ENCODE measurements at places on chromosomes 12 and 14.
A peak's percentile ranks its signal among the peaks of the same experiment; 100 is the strongest.

DNA sequence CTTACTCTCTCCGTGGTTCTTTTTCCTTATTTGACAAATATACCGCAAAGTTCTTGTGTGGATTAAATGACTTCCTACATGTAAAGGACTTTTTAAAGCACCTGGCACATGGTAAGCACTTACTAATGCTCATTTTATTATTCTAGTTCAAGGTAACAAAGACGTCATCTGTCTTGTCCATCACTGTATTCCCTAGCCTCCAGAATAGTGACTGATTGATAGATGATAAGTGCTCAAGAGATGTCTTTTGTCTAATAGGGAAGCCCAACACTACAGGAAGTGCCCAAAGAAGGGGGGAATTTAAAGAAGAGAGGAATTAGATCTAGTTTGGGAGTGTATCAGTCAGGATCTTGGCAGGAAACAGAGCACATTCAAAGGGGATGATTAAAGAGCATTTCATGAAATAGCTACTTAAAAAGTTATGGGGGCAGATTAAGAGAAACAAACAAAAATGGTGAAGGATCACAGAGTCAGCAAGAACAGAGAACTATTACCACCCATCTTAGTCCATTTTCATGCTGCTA is 151.9 kb downstream of the GXYLT1 start:
- no peak for DNase-seq

- no peak for DNase-seq
These were observed 2.9 kb downstream of the LMNTD1 start for GRCh38 chr12:25550186-25550585.

DNA sequence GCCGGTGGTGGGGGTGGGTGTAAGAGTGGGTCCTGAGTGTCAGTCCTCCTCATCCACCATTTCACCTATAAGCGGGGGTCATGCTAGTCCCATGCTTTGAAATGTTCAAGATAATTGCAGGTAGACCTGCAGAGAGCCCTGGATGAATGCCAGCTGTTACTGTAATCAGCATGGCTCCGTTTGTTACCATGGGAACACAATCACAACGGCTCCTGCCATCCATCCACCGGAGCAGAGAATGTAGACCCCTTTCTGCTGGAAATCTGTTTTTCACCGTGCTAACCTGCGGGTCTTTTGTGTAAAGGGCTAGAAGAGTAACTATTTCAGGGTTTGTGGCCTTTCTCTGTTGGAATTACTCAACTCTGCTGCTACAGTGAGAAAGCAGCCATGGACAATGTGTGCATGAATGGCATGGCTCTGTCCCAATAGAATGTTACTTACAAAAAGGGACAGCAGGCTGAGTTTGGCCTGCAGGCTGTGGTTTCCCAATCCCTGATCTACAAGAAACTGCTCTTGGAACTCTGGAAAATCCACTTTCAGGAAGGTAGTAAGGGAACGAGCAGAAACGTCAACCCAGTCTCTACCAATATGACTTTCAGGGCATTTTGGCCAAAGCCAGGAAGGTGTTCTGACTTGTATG is 36.1 kb downstream of the KCTD10 start:
- DNase-seq = no peak

DNA sequence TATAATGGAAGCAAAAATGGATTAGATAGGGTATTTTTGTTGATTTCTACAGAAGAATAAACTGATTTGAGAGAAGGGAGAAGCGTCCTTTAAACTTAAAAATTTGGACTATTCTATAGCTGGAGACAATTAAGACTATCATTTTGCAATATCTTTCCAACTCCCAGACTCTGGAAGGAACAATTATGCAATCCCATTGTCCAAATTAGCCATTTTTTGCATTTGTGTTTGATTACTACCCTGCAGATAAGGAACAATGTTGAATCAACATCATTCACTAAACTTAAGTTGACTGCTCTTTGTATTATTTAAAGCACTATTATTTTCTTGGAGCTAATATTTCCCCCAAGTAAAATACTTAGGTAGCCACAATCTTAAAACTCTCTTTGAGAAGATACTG is 34.8 kb upstream of the SELPLG start:
- no peak for DNase-seq

DNA sequence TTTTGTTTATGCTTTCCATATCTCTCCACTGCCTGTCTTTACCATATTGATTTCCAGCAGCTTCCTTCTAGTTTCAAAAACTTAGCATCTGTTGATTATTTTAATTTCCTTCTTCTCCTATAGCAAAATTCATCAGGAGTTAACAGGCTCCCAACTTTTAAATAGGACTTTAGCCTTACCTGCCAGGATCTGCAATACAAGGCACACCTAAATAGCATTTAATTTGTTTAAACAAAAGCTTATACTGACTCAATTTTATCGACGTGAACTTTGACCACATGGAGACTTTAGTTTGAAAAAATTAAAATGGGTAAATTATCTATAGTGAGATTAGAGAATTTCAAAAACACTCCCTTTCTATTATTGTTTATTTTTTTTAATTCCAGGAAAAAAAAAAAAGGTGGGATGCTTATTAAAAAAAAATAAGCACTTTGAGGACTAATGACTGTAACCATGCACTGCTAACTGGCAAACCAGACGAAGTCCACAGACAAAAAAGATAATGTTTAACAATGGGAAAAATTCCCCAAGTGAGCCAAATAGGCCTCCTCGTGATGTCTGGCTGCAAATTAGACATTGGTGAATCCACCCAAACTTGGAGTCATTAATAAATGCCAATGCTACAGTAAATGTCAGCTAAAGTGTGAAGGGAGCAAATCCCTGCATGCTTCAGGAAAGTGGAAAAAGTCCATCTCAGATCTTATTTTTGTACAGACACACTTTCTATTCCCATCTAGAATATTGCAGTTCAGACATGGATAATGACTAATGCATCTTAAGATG is 40.7 kb downstream of the RMST start:
- DNase-seq = no peak

DNA sequence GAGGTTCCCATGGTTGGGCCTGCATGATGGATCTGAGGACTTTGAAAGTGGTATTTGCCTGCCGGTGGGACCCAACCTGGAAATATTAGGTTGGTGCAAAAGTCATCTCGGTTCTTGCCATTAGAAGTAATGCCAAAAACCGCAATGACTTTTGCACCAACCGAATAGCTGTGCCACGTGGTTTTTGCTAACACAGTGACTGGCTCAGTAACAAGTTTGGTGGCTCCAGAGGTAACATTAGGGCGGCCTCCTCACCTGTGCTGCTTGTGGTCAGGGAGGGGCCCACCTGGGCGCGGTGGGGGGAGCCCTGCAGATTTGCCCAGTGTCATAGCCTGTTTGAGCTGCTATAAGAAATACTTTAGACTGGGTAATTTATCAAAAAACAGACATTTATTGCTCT is 1.8 kb downstream of the BDKRB2 start:
- DNase-seq = no peak

- no peak for DNase-seq
These were observed 20.6 kb downstream of the GNG2 start for GRCh38 chr14:51880835-51881580.

DNA sequence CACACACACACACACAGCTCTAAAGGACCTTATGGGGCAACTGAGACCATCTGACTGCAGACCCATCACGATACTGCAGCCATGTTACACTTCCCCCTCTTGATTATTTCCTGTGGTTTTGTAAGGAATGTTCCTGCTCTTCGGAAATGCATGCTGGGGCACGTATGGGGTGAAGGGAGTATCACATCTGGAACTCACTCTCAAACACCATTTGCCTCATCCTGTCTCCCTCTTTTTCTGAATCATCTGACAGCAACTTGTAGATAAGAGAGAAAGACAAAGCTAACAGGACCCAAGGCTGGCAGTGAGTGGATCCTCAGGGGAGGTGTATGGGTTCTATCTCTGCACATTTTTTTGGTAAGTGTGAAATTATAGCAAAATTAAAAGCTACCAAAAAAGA is 50.3 kb downstream of the RIMBP2 start:
- no peak for DNase-seq

GRCh38 chr14:85532374-85533022 is 2.6 kb downstream of the FLRT2 start:
- no peak for DNase-seq

GRCh38 chr12:116673681-116674111 is 64.2 kb downstream of the SPRING1 start:
- DNase-seq = no peak

DNA sequence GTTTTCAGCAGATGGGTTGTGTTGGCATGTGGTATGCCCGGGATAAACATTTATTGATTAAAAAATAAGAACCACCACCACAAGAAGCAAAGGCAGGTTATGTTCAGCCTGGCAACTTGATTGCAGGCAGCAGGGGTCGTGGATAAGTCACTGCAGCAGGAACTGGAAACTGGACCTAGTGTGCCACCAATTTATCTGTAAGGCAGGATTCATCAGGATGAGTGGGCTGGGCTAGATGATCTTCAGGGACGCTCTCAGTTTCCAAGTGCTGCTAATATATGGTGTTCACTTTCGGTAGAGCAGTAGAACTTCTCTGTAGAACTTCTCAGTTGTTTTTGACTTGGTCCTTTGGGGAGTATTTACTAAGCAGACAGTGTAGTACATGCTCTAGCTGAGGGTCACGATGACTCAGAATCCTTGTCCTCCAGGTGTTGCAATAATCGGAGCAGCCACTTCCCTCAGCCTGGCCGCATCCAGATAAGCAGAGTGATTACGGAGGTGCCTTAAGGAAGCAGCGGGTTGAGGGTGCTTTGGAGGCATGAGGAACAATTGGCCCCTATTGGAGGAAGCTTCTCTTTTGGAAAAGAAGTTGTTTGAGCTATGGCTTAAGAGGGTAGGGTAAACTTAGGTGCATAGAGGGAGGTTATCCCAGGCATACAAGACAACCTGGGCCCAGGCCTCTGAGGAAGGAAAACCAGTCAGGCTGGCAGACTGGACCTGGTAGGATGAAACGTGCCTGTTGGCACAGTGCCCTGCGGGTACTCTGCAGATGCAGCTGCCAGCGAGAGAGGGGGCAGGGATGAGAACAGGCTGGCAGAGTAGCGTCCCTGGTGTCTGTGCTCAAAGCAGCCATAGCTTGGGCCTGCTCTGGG is 104.0 kb downstream of the GPR135 start:
- DNase-seq = no peak

DNA sequence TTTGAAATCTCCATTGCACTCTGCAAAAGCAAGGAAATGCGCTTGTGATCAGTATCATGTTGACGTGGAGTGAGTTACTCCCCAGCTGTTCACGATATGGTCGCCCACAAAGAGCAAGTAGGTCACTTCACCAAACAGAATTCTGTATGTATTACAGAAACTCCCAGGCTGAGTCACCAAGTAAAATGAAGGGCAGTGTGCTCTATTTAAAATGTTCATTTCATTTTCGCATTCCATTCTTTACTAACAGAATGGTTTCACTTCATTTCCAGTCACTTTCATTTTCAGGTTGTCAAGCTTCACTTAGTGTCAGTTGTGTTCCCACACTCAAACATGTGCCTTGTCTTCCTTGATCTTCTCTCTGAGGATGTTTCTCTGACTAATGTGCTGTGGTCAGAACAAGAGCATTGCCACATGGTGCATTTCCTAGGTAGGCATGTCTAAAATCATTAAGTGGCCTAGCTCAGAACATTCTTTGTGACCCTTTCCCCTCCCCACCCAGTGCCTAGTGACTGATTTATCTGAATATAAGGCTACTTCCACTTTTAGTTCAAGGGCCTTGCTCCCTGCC is 391.2 kb downstream of the RAD51B start:
- DNase-seq = peak; percentile 25

DNA sequence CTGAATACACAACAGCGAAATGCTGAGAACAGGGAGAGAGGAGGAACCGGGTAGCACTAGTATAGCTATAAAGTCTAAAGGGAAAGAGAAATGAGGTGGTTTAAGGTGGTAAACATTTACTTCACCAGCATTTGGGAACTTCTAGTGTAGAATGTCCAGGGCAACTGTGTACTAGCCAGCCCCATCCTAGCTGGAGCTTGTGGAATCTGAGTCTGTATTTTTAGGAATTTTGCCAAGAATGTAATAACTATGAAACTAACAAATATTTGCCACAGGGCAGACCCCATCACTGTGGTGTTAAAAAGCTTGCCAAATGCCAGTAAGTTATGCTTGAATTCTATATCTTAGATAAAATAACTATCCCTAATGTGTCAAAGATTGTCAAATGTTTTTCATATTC is 398.9 kb upstream of the MIS18BP1 start:
- no peak for DNase-seq

- DNase-seq = no peak
These were observed 16.4 kb downstream of the DAD1 start for GRCh38 chr14:22572562-22573058.

GRCh38 chr12:129101816-129102215 is 248.5 kb downstream of the GLT1D1 start:
- DNase-seq = no peak

DNA sequence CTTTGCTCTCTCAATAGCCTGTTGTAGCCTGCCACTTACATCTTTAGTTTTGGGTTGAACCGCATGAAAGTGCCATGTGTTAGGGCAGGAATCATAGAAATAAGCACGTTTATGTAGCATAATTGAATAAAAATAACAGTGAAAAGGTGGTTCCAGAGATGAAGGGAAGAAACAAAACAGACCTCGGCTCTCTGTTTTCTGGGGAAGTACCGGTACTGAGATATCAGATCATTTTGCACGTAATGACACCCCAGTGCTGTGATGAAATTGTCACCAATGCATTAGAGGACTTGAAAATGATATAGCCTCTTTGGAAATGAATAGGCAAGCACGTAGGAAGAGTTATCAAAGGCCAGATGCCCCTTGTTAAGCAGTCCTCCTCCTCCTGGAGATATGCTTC is 42.5 kb upstream of the DLK1 start:
- DNase-seq = no peak

DNA sequence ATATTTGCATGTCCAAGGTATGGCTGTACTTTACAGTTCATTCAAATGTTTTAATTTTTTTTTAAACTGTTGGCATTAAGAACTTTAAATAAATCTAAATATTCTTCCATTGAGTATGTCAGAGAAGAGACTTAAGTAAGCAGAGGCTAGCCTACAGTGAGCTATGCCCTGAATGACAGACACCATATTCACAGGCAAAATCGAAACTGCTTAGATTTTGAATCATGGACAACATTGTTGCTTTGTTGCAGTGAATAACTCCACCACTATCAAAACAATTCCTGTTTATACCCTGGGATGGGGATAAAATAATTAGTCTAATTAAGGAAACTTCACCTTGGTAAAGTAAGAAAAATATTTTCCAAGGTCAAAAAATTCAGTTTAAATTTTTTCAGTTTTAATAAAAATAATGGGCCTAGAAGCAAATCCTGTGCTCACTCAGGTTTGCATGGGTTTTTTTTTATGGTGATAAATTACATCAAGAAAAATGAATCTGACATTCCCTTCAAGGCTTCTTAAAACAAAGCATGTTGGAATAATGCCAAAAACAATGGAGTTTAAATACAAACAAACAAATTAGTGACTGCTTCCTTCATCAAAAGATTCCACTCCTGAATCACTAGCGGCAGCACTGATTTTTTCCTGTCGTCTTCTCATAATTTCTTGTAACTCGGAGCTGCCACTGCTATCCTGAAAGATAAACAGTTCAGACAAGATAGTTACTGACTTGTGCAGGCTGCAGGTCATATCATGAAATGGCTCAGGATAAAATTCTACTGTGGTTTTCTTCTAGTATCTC is 168.2 kb downstream of the EPS8 start:
- DNase-seq = no peak

Data from stimulated activated CD4-positive, alpha-beta T cell treated with anti-CD3 and anti-CD28 coated beads, TNF-alpha, amount 100 ng/mL, for 4 hours (primary cell).